ENCODE measurements at places on chromosomes 16 and 17.
A peak's percentile ranks its signal among the peaks of the same experiment; 100 is the strongest.

- DNase-seq, result no peak
Observed at GRCh38 chr16:81939164-81940056, 71.9 kb downstream of the SDR42E1 start.

DNA sequence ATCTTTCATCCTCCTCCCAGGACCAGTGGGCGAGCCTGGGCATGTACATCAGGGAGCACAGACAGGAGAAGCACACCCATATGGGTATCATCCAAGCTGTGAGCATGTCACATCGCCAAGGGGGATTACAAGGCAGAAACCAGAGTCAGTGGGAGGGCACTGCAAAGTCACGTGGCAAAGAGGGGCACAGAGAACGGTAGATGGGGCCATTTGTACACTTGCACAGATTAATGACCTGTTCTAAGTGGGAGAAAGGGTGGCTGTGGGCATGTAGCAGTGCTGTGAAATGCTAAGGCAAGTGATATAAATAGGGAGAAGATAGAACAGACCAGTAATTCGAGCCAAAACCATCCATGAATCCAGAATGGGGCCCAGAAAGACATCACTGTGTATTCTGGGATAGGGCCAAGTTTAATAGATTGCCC is 265.0 kb downstream of the CPPED1 start:
- DNase-seq, result peak; percentile 17

DNA sequence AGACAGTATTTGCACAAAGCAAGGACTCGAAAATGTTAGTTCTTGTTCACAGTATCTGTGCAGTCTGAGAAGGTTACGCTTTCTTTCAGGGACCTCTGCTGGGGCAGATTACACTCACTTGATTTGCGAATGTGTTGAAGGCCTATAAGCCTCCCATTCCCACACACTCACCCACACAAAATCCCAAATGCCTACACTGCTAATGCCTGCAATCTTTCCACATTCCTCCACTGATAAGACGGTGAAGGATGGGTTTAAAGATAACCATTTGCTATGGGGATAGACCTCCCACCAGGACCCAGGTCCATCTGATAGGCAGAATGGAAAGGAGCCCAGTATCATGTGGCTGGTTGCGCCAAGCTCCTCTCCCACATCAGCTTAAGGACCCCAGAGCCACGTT is 394.9 kb upstream of the SALL1 start:
- no peak for DNase-seq

- DNase-seq, result peak; percentile 66
Observed at GRCh38 chr16:67719778-67720144, 645 bp upstream of the GFOD2 start.

DNA sequence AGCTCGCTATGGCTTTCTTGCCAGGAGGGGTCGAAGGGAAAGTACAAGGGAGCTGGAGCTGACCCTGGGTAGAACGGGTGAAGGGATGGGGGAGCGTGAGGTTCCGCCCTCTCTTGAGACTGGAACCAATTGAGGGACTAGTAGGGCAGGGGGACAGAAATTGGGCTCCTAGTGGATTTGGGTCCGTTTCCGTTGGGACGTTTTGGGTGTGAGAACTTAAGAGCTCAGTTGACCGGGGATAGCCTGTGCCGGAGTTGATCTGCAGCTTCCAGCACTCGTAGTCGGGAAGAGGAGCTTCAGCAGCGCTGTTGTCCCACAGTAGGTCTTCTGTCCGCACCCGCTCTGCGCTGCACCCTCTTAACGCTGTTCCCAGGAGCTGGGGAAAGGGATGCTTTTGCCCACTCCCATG is 481 bp downstream of the CNTROB start:
- DNase-seq, result peak; percentile 51

- no peak for DNase-seq
Observed at GRCh38 chr17:3838206-3838605, 7.8 kb downstream of the NCBP3 start.

GRCh38 chr17:21285164-21286065 is 904 bp downstream of the MAP2K3 start:
- DNase-seq, result no peak

- peak; percentile 24 for DNase-seq
Observed at GRCh38 chr16:14600164-14600563, 29.9 kb downstream of the PARN start.

- peak; percentile 46 for DNase-seq
Observed at GRCh38 chr16:53257001-53257400, 177.3 kb upstream of the RBL2 start.

DNA sequence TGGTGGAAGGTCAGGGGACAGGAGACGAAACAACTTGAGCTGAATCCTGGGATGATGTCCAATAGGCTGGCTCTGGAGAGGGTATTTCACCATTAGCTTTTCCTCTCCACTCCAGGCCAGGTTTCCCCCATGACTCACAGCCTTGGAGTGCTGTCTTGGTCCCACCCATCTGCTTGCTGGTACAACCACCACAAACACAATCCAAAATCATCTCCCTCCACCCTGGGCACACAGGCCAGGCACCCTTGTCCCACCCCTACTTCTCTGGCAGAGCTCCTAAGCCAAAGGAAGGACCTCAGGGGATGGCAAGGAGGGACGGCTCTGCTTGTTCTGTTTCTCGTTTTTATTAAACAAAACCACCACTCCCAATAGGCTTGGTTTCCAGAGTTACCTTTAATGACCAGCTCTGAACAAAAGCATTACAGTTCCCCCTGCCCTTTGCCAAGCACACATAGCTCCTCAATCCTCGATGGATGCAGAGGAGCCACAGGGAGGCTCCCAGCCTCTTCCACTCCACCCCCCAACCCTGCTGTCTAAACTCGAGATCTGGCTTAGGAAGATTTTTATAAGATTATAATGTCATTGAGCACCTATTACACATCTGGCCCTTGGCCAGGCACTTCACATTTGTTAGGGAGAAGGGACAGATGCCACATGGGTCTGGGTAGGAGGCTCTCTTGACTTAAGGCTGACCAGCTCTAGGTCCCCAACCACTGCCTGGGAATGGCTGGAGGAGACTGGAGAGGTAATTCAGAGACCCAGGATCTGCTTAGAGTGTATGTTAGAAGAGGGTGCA is 13.3 kb downstream of the CAVIN1 start:
- peak; percentile 91 for DNase-seq

DNA sequence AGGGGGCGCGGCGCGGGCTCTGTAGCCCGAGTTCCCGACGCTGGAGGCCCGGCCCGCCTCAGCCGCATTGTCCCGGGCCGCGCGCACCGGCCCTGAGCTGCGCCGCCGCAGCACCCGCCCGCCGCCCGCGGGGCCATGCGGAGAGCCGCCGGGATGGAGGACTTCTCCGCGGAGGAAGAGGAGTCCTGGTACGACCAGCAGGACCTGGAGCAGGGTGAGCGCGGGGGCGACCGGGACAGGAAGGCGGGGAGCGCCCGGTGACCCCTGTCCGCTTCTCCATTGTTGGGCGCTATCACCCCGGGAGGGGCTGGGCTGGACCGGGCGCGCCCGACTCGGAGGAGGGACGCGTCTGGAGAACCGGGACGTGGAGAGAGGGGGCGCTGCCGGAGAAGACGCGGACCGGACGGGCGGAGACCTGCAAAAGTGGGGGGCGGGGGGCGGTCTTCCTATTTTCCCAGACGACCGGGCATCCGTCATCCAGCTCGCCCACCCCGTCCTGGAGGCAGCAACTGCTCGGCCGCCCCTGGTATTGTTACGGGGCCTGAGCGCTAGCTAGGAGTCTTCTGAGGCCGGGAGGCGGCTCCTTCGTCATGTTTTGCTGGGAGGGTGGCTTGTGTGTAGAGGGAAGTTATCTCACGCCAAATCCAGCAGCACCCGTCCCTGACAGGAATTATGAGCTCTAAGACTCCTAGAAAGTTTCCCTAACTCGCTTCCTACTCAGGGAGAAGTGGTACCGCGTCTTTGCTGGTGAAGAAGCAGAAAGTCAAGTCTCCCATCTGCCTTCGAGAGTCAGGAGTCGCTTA is 678 bp downstream of the CDR2L start:
- DNase-seq, result peak; percentile 77

DNA sequence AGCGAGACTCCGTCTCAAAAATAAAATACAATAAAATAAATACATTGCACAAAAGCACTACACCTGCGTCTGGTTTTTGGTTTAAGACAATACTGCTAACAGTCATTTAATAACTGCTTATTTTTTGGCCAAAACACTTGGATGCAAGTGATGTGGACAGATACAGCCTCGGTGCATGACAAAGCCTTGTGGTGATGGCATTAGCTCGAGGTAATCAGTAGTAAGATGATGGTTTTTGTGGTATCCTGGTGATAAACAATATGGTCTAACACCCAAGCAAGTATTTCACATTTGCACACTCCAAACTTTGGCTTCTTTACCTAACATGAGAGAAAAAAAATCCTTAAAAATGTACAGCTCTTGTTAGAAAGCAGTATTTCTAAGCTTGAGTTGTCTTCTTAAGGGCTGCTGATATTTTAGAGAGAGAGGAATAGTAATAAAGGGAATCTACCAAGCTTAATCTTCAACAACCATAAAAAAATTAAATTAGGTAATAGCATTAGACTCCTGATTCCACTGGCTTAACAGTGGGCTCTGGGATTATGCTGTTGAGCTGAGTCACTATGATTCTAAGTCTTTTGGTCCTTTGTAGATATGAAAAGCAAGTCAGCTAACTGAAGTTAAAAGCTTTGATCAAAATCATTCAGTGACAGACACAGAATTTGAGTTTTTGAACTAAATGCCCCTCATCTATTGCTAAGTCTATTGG is 111.1 kb downstream of the VPS53 start:
- no peak for DNase-seq

DNA sequence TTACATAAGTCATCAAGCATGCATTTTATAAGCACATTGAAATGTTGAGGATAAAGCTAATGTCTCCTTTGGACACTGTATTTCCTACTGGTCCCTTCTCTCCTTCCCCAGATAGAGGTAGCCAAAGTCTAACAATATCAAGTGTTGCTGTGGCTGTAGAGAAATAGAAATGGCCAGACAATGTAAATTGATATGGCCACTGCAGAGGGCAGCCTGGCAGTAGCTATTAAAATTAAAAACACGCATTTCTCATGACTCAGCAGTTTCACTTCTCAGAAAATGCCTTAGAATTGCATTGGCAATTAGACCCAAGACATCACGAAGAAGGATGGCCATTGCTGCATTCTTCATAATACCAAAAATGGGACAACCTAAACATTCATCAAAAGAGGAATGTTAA is 46.8 kb upstream of the MRTFB start:
- no peak for DNase-seq

- no peak for DNase-seq
Observed at GRCh38 chr16:29878172-29878571, 15.1 kb upstream of the CDIPT start.

- no peak for DNase-seq
Observed at GRCh38 chr17:79164913-79165695, 90.5 kb downstream of the ENGASE start.

DNA sequence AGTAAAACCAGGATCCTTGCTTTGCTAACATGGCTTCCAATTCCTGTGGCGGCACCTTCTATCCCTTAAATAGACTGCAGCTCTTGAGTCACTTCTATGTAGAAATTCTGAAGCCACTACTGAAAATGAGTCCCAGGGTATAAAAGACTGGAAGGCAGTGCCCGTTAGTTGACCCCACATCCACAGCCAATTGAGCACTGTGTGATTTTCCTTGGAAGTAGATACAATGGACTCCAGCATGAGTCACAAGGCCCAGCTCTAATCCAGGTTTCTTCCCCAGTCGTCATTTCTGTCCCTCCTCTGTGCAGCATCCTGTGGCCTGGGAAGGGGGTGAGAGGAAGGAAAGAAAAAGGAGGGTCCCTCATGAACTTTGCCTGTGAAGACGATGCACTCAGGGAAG is 69.5 kb downstream of the HLF start:
- no peak for DNase-seq

DNA sequence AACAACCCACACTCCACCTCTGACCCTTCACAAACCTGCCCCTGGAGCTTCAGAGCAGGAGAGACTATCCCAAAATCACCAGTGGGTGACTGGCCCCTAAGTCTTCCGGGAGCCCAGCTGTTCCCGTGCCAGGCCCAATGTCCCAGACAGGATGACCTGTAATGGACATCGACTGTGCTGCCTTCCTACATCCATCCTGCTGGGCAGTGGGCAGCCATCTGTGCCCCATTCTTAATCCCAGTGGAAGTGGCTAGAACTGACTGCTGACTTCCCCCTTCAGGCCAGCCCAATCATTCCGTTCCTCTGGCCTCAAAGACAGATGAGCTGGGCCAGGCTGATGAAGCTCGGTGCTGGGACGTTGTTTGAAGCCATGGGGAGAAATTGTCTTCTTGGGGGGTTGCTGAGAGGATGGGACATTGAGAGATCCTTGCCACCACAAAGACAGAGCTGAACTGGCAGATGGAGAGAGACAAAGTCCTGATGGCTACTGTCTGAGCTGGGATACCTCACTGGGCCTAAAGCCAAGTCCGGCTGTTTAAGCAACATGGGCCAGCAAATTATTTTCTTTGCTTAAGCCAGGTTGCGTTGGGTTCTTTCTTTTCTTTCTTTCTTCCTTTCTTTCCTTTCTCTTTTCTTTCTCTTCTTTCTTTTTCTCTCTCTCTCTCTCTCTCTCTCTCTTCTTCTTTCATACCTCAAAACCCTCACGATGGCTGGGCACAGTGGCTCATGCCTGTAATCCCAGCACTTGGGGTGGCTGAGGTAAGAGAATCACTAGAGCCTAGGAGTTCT is 17.9 kb upstream of the ALOX15B start:
- DNase-seq, result no peak

DNA sequence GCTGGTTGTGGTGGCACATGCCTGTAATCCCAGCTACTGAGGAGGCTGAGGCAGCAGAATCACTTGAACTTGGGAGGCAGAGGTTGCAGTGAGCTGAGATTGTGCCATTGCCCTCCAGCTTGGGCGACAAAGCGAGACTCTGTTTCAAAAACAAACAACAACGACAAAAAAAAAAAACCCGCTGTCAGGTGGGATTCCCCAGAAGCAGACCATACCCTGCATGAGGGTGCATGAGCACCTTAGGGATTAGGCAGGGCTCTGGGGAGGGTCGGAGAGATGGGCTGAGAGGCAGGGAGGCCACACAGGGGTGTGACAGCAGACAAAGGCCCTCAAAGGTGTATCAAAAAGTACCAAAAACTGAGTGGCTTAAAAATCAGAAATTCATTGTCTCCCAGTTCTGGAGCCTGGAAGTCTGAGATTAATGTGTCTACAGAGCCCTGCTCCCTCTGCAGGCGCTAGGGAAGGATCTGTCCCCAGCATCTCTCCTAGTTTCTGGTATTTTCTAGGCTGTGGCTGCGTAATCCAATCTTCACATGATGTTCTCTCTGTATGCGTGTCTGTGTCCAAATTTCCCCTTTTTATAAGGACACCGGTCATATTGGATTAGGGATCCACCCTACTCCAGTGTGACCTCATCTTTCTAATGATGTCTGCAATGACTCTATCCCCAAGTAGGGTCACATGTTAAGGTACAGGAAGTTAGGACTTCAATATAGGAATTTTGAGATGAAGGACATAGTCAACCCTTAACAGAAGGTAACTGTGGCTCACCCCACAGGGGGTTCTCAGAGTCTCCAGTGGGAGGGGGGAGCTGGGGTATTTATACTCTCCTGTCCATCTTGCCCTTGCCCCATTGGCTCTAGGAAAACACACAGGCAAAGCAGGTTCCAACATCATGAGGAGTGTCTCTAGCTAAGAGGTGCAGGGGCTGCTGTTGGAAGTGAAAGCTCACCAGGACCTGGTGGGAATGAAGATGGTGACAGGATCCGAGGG is 13.6 kb upstream of the TVP23A start:
- no peak for DNase-seq

Data from HTR-8/SVneo (cell line).